ENCODE measurements at places on chromosomes 1 and 21.

- no peak for DNase-seq
Observed at GRCh38 chr1:53557830-53558738, 98.9 kb downstream of the DMRTB1 start.

DNA sequence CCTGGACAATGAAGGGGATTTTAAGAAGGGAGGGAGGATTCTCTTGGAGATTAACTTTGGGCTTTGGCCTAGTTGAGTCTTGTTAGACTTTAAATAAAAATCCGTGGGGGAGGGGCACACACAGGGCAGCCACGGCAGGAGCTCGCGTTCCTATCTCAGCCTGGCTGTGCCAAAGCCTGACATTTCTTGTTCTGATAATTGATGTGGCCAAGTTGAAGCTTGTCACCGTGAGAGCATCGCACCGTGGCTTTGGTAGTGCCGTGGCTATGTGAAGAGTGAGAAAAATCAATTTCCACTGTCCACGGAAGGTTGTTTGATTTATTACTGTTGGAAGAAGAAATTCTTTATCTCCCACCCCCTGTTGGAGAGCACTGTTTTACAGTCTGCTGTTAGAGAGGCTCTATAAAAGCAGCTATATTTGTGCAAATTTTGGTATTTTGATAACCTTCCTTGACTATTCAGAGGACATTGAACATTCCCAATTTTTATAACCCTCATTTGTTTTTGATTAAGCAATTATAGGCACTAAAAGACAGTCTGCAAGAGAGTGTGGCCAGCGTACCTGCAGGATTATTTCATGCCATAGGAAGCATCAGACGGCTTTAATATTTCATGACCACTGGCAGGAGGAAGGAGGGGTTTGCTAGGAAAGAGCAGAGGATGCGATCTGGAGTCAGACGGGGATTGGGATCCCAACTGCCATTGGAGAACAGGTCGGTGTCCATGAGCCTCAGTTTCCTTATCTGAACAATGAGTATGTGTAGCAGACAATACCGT is 160.7 kb downstream of the KAZN start:
- no peak for DNase-seq

DNA sequence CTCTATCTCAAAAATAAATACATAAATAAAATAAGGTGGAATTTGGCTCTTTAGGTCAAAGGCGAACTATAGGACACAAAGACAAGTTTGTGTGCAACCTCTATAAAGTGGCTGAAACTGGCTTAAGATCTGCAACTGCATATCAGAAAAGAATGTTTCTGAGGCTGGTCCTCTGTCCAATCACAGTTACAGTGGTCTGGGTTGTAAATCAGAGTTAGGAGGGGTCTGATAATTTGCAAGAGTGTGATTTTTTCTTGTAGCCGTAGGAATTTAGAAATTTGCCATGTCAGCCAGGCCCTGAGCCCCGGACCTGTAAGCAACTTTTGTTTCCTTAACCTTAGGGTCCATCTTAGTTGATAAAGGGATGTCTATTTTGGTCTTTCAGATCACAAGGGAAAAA is 27.8 kb downstream of the CMPK1 start:
- DNase-seq = no peak

GRCh38 chr1:53025769-53026112 is 36.3 kb upstream of the PODN start:
- no peak for DNase-seq

DNA sequence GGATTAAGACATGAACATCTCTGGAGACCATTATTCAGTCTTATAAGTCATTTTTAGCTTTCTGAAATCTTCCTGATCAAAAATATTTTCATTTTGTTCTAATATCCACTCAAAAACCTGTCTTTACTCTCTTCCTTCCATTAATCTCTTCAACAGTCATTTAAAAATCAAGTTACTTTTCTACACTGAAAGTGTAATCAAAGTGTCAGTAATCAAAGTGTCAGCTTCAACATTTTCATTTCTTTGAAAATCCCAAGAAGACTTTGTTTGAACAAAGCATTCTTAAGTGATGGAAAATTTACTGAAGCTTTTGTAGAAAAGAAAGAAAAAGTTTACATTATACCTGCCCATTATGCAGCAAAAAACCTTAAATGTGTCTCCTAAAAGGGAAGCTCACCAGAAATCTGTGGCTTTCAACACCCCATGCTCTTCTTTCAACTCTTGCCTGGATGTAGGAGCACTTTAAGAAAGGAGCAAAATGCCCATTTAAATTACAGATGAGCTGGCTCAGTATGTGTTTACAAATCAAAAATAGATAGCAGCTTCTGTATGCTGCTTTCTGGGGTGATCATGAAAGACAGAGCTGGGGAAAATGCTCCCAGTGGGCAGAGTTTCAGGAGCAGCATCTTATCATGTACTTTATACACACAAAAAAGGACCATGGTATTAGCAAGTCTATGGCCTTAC is 260.8 kb upstream of the NCAM2 start:
- no peak for DNase-seq

DNA sequence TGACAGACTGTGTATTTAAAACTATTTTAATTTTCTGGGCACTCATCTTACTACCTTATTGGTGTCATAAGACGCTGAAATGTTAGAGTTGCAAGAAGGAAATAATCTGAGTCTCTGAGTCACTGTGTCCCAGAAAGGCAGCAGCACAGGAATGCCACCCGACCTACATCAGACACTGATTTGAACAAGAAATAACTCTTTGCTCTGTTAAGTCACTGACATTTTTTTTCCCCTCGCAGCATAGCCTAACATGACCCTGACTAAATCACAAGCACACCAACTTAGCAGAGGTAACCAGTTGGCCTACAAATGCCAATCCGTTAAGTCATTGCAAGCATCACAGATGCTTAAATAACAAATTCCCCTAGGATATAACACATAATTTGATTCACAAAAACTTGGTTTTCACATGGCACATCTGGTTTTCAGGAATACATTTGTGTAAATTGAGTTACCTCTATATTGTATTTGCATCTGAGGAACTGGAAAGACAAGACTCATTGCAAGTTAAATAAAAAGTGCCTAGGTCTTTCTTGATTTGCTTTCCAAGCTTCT is 349.1 kb downstream of the SEC16B start:
- DNase-seq = peak; percentile 22

DNA sequence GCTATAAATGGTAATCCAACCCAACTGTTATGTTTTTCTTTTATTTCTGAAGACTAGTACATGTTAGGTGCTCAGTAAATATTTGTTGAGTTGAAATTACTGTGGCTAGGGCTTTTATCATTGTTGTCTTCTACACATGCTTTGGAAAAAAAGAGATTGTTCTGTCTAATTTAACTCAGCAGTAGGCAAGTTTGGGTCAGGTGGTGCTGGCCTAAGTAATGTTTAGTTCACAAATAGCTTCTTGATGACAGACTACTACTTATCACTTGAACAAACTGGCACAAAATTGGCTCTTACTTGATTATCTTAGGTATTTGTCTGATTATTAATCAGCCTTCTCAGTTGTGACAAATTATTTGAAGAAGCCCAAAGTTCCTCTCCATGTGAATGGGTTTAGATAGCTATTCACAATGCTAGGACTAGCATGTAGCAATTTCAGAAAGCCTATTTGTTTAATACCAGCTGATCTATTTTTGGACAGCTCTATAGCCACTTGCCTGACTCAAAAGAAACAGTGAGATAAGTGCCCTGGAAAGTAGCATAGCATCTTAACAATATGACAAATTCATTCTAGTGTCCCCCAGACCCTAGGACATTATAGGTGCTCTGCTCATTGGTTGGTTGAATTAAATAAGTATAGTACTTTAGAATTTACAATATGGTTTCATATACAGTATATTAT is 32.6 kb downstream of the TMEM200B start:
- DNase-seq = no peak

- no peak for DNase-seq
Observed at GRCh38 chr1:147384804-147385203, 142.3 kb downstream of the CHD1L start.

DNA sequence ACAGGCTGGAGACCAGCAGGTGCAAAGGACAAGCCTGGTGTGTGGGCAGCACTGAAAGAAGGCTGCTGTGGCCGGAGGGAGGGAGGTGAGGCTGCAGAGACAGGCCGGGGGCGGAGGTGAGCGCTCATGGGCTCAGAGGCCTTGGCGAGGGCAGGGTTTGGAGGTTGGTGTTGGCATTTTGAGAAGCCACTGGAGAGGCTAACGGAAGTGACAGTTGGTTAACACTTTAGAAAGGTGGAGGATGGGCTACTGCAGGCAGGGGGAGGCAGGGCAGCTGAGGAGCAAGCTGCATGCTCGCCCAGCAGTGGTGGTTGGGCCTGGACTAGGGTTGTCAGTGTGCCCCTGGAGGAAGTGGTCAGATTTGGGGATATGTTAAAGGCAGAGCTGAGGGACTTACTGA is 37.5 kb downstream of the QSOX1 start:
- DNase-seq = no peak

DNA sequence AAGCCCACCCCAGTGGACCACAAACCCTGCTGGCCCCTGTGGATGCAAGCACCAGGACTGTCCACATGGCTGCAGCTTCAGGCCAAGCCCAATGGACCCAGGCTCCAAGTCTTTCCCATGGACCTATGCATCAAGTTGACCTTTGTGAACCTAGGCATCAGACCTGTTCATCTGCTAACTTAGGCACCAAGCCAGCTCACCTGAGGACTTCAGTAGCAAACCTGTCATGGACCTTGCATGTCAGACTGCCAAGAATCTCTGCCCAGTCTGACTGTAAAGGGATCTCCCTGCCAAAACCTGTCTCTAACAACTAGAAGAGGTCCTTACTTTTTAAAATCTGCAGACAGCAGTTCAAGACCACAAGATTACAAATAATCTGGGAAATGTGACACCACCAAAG is 37.8 kb downstream of the FMO3 start:
- no peak for DNase-seq

DNA sequence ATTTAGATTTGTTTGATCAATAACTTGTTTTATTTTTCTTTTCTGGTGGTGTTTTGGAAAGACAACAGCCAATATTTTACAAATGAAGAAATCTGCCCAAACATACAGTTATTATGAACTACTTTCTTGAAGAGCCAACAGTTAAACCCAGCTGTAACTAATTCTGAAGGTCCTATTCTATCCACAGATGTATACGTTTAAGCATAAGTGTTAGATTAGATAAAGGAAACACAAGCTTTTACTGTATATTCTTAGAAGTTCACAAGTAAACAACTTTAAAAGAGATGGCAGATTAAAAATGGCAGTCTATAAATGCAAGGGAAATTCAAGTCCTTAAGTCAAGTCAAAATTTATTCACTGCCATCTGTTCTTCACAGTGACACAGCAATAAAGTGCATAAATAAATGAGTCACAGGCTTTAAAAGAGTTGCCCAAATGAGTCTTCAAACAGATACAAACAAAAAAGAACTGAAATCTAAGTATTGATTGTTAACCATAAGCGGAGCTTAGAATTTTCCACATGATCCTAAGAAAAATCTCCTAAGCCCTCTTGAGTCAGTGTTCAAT is 49.9 kb upstream of the KCNH1 start:
- no peak for DNase-seq

- peak; percentile 76 for DNase-seq
Observed at GRCh38 chr1:198220428-198220827, 63.6 kb downstream of the NEK7 start.

All from foreskin keratinocyte (primary cell).